ENCODE measurements at places on chromosomes 16 and 17. TPM values are rescaled to one million over a fixed set of nuclear protein-coding genes. Genes with fewer than 3 reads are reported as not detected.

The TMEM92 gene
- total RNA-seq, result 50.7 TPM

The ARHGDIG gene
- total RNA-seq, result 3.7 TPM

The CES1 gene
- total RNA-seq, result 8.1 TPM

The NPIPA1 gene
- total RNA-seq, result 39.2 TPM

The HEATR9 gene
- not detected for total RNA-seq

The RGS11 gene
- total RNA-seq, result 10.9 TPM

The ASGR2 gene
- not detected for total RNA-seq

The TNFRSF17 gene
- total RNA-seq, result not detected

- DNase-seq, result no peak
These were observed 4.1 kb downstream of the DDX5 start for GRCh38 chr17:64502021-64502420.

GRCh38 chr16:48447940-48448536 lies 62.8 kb upstream of the SIAH1 start:
- no peak for DNase-seq

GRCh38 chr16:85436636-85437165 lies 176.4 kb upstream of the GSE1 start:
- DNase-seq, result peak; percentile 87

DNA sequence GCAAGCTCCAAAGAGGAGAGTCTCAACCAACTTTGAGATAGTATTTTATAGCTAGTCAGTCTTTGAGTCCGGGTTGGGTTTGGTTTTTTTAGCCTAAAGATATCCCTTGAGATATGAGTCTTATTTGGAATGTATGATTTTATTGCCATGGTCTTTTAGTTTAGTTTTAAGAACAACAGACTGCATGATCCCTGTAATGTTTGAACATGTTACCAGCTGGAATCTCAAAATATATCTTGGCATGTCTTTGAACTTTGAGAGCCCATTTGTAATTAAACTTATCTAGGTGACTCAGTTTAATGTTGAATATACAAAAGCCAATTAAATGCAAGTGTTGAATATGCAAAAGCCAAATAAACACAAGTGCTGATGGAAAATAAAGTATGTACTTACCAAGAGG lies 100.6 kb downstream of the TANGO6 start:
- no peak for DNase-seq

- DNase-seq, result no peak
These were observed 137.1 kb downstream of the GAS7 start for GRCh38 chr17:10061111-10061845.

DNA sequence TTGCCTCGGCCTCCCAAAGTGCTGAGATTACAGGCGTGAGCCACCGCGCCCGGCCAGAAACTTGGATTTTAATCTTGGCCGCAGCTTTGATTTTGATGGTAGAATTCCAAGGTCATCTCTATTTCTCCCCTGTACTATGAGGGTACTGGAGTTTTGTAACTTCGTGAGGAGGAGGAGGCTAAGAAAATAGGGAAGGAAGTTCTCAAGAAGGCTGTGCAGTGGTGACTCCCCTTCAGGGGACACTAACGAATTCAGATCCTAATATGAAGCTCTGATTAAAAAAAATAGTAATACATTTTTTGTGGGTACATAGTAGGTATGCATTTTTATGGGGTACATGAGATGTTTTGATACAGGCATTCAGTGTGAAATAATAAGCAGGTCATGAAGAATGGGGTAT lies 55.9 kb downstream of the LDHD start:
- DNase-seq, result no peak

DNA sequence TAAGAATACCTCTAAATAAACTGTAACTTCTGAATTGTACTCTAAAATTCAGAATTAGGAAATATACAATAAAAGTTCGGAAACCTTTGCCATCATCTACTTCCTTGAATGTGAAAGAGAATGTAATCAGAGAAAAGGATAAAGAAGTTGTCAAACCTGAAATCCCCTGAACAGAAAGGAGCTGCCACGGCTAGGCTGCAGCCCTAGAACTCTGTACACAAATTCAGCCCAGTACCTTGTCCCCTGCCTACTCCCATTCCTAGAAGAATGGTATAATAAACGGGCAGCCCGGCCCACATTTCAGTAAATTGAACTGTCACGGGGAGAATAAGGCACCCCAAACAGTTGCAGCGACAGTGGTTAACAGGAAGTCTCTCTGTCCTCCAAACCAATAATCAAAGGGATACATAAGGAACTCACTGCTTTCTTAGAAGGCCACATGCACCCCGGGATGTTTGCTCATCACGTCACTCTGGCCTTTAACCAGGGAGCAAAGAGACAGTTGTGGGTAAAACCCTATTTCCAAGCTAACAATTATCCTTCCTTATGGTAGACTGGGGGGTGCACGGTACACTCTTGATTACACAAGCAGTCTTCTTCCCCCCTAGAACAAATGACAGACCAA lies 24.3 kb upstream of the RFFL start:
- DNase-seq, result peak; percentile 69

DNA sequence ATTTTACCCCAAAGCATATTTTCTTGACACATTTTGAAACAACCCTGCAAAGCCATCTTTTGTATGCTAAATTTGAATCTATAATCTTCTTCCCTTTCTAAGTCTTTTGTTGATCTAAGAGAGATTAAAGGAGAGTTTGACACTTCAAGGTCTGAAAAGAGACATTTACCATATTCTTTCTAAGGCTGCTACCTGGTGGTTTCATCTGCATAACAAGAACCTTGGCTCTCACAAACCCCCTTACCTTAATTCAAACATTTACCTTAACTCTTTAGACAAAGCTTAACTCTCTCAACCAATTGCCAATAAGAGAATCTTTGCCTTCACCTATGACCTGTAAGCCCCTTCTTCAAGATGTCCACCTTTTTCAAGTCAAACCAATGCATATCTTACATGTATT lies 1143.6 kb downstream of the CDH11 start:
- no peak for DNase-seq

DNA sequence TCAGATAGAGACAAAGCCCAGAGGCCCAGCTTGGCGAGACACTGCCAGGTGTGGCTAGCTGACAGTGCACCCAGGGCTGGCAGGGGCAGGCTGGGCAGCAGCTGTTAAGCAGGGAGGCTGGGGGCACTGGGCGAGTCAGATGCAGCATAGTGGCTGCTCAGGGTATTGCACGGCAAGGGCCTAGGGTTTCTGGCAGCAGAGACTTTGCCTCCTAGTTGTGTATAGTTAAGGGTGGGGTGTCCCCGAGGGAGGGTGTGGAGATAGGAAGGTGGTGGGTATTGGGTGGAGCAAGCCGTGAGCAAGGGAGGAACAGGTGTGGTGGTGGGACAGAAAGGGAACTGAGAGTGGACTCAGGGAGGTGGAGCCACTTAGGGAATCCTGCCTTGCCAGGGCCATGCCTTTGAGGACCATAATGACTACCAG lies 66.0 kb downstream of the SMPD3 start:
- peak; percentile 40 for DNase-seq

DNA sequence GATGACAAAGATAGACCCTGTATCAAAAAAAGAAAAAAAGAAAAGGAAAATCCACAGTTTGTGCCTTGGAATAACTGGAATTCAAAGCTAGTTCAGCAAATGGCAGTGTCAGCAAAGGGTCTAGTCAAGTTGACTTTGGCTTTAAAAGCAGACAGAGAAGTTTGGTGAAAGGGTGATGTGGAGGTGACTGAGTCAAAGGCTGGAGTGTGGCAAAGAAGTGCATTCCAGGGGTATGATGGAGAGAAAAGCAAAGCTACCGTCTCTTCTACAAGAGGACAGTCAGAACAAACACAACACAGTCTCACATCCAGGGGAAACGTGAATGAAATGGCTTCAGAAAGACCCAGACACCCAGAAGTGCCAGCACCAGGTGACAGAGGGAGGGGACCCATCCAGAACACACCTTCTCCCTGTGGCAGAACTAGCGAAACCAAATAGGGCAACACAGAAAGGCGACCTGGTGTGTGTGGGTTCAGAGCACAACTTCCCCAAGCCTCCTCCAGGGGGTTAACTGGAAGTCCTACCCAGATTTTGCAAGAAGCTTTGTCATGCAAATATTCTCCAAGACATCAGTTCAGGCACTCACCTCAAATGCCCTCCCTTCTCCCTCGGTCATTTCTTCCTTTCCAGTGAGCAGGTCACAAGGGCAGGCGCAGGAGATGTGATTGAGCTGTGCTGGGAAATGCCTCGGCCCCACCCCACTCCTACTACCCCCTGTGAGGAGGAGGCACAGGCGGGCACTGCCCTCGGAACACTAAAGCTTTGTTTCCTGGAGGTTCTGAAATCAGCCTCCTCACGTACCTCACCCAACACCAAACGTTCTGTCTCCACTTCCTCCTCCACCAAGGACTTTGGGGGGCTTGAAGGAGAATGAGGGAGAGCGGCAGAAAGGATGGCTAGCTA lies 481.9 kb downstream of the SOX9 start:
- no peak for DNase-seq

DNA sequence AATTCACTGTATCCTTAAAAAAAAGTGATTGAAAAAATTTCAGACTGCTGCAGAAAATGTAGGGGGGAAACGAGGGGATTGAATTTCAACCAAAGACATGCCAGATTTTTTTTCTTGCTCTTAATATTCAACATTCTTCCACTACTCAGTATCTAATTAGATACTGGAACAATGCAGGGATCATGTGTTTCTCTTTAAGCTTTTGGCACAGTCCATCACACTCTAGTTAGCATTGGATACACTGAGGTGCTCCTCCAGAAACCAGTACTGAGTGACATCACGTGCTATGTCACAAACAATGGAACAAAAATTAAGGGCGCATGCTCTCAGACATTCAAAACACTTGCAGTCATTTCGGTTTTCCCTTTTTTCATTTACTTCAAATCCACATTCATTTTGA lies 298.6 kb upstream of the PSMD7 start:
- no peak for DNase-seq

GRCh38 chr17:210402-210801 lies 29.0 kb upstream of the DOC2B start:
- no peak for DNase-seq

DNA sequence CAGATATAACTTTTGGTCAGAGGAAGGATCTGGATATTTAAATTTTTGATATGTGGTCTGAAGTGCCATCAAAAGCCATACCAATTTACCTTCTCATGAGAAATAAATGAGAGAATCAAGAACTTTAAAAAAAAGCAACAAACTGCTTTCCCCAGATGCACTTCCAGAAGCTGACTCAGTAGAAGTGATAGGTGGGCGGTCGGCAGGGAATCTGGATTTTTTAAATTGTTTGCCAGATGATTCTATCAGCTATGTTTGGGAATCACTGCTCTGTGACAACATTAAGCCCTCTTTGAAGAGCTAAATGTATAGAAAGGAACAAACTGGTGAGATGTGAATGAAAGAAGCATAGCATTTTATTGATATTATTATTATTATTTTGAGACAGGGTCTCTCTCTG lies 19.2 kb downstream of the CDH3 start:
- no peak for DNase-seq

DNA sequence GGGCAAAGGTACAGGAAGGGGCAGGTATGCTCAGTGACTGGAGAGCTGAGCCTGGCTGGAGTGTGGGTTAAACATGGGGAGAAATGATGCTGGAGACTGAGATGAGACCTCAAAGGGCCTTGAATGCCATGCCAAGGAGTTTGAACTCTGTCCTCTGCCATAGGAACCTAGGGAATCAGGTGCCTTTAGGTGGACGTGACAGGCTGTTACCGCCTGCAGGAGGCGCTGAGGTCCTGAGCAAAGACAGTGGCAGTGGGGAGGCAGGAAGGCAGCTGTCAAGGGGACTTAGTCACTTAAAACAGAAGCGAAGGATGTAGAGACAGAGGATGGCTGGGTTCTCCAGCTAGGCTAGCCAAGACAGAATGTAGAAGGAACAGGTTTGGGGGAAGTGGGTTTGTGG lies 9.1 kb downstream of the PSMB3 start:
- no peak for DNase-seq

DNA sequence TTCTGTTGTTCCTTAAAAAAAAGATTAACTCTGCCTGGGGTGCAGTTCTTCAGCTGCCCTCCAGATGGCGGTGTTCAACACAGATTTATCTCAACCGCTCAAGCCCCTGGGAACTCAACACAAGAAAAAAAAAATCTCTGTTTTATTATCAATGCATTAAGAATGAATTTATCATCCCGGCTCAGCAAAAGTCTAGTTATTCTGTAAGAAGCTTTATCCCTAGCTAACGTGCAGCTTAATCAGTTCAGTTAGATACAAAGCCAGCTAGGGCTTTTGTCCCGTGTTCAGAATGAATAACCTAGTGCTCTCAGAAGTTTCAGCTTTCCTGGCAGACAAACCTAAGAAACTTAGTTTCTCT lies 475.9 kb upstream of the CCL2 start:
- no peak for DNase-seq

DNA sequence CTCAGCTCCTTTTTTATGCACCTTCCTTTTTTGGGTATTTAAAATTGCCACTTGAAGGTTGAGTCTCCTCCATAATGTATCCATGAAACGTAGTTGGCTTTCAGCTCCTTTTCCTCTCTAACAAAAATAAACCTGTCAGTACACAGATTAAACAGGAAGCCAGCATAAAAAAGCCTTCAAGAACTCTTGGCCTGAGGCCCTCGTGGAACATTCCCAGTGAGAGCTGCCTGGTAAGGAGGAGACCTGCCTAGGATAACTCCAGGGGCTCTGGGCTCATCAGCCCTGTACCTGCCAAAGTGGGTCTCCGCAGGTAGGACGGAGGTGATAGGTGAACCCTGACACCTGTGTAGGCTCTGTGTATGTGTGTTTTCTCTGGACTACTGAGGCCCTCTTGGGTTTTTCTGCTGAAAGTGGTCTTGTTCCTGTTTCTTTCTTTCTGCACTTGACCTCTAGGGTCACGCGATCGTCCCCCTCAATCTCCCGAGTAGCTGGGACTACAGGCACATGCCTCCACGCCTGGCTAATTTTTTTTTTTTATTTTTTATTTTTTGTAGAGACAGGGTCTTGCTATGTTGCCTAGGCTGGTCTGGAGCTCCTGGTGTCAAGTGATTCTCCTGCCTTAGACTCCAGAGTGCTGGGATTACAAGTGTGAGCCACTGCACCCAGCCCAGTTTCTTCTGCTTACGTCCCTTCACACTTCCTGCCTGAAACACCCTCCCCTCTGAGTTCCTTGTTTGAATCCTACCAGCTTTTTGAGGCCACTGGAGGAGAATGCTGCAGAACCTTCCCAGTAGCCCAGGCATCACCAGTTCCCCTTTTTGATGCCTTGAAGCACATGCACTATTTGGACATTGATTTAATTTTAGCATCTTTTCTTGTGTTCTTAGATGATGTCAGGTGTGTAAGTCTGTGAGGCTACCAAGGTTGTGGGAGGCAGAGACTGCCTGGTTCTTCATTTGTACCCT lies 9.8 kb downstream of the PGS1 start:
- peak; percentile 52 for DNase-seq

DNA sequence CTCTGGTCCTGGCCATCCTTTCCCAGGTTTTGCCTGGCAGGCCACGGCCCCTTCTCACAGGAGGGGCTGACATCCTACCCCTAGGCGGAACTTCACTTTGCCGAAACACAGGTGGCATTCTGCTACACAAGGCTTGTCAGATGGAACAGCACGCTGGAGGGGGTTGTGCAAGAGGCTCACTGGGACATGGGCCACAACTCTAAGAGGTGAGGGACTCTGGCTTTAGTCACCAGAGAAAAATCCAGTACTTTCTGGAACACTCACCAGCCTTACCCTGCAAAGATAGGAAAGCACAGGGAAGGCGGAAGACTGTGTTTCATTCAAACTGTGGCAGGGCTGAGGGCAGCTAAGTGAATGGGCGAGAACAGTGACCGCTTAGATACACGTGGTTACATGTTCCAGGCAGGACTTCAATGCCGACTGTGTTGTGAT lies 18.3 kb downstream of the CDC42EP4 start:
- no peak for DNase-seq

- DNase-seq, result no peak
These were observed 14.6 kb upstream of the DHX8 start for GRCh38 chr17:43469145-43469544.
